ENCODE measurements at places on chromosomes 3 and 15.

DNA sequence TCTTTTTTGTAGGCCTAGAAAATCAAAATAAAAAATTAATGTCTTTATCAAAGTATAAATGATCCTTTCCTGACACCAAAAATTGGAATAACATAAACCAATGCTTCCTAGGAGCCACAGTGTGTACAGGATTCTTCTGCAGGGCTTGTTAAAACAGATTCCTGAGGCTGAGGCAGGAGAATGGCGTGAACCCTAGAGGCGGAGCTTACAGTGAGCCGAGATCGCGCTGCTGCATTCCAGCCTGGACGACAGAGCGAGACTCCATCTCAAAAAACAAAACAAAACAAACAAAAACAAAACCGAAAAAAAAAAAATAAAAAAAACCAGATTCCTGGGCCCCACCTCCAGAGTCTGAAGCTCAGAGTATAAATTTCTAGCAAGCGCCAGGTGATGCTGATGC lies 78.0 kb downstream of the PEX5L start:
- DNase-seq, result no peak

DNA sequence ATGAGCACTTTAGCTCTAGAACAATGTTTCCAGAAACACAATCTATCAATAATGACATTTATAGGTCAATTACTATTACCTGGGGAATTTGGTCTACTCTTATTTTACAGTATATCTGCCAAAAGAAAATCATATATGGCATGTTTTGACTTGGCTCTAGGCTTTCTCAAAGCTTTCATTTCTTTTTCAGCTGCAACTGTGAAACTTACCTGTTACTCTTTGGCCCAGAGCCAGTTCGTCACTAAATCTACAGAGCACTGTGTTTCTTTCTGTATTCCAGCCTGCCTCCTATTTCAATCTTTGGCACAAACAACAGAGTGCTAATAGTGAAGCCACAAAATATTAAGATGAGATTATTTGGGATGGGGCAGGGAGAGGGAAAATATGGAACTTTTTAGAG lies 76.0 kb downstream of the P2RY1 start:
- no peak for DNase-seq

DNA sequence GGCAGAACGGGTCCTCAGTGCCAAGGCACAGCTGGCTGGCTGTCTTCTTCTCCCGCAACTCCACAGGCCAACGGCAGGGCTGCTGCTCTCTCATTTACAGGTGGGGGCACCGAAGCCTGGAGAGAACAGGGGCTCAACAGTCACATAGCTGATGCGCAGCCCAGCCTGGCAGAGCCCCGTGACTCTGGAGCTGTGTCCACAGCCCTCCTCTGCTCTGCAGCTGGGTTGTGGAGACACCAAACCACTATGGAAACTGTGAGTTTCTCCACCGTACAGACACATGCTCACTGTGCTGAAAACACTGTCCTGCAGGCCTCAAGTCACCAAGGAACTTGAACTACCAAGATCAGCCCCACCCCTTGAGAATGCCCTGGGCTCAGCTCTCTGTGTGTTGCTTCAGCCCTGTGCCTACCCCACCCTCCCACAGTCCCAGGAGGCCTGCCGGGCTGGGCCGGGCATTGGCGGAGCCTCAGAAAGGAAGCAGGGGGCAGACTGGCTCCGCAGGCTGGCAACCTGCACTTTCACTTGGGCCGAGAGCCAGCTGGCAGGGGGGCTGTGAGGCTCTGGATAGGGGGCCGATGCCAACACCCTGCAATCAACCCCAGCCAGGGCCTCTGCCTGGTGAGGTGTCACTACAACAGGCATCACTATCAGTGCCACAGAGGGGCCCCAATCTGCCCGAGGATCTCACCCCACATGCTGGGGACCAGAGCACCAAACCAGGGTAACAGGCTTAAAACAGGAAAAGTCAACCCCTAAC lies 113.7 kb upstream of the RPL32 start:
- DNase-seq, result peak; percentile 50

DNA sequence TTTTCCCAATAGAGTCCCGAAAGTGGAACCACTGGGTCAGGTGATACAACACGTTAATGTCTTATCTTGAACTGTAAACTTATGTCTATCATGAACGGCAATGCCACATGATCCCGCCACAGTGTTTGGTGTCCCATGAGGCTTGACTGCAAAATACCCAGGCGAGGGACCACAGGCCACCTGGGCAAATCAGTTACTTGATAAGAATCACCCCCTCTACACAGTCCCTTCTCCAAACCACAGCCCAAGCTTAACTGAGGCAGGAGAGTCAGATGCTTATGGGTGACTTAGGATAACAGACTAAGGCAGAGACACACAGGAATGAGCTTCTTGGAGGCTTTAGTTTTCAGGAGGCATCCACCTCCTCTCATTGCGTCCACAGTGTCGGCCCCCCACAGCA lies 42.9 kb upstream of the SNRPA1 start:
- DNase-seq, result no peak

DNA sequence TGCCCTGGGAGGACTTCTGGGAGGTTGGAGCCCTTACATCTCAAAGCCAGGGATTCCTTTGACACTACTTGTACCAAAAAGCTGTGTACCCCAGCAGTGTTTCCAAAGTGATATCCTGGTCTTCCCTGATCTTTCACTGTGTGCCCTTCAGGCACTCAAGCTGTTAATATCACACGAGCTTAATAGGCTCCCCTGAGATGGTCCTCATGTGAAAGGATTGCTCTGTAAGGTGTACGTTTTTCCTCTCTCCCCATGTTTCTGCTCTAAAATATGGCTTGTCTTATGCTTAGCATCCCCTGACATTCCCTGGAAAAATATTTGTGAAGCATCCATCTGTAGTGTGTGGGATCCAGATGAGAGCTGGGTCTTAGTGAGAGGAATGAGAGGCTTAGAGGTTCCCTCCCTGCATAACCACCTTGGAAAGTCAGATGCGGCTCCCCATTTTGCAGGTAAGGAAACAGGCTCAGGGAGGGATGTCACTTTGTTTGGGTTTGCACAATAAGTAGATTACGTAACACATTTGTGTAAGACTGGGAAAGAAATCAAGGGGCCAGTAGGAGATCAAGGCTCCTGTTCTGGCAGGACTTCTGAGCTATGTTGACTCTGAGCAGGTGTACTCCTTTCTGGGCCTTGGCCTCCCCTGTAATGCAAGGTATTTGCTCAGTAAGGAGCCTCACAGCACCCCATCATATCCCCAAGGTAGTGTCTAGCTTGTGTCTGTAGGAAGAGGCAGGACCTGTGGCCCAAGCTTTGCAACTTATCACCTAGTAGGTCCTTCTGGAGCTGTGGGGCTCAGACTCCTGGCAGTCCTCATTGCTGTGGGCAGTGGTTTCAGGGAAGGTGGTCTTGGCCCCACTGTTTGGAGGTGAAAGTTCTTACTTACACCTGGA lies 667 bp upstream of the ACOX2 start:
- DNase-seq, result no peak

- no peak for DNase-seq
These were observed 35.2 kb downstream of the TSC22D2 start for GRCh38 chr3:150443331-150443741.

DNA sequence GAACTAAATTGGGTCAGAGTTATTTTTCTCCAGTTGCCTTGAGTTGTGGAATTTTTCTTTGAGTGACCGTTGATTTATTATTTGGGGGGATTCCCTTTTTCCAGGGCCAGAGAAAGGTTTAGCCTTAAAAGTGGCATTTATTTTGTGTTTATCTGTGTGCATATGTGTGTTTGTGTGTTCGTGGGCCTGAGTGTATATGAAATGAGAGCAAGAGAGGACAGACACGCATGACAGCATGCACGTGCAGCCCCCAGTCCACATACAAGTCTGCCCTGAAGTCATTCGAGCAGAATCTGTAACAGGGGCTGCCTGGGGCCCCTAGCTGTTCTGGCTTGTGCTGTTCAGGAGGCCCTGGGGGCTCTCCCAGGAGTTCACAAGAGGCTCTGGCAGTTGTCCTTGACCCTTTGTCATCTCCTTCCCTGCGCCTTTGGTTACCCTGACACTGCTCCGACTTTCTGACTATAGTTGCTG lies 18.3 kb upstream of the TRAK1 start:
- no peak for DNase-seq

DNA sequence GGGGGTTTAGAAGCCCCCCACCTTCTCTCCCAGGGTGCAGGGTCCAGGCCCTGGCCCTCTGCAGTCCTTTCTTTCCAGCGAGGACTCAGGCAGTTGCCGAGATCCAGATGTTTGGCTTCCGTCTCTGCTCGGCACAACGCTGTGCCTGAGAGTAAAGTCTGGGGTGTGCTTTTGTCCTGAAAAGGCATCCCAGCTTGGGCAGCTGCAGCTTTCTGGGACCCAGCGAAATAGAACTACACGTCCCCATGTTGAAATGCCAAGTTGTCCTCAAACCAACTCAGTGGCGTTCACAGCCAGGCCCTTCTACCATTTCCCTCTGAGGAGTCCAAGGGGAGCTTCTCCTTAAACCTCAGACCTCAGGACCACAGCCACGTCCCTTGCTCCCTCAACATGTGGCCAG lies 23.1 kb downstream of the FGD5 start:
- DNase-seq, result no peak

DNA sequence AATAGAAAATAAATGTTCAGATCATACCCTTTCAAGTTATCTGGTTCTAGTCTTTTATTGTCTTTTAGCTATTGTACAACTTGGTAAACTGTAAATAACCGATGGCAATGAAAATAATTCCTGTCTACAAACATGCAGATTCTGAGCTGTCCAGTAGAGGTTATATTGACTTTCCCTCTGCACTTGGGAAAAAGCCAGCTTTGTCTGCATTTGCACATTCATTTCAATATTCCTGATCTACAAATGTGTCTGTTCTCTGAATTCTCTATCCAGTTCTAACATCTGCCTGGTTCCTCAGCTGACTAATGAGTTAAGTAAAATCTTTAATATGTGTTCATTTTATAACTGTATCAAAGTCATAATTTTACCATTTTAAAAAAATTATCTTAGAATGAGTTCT lies 408.5 kb downstream of the ERC2 start:
- DNase-seq, result no peak

- DNase-seq, result peak; percentile 8
These were observed 40.8 kb downstream of the KAT2B start for GRCh38 chr3:20080956-20081554.
